ENCODE measurements at places on chromosomes 5 and 9. TPM values are rescaled to one million over a fixed set of nuclear protein-coding genes. Genes with fewer than 3 reads are reported as not detected.

Gene WDR31
- total RNA-seq: 1.7 TPM

Gene ADAMTS16
- 1.7 TPM for total RNA-seq

Gene SGCD
- total RNA-seq: 0.15 TPM

Gene LECT2
- total RNA-seq: not detected

Gene FAM78A
- 0.07 TPM for total RNA-seq

Gene ESM1
- total RNA-seq: 21.0 TPM

Gene FLT4
- total RNA-seq: not detected

Gene LAMC3
- 4.6 TPM for total RNA-seq

Gene TGFBI
- total RNA-seq: 4.5 TPM

Gene HSPA9
- total RNA-seq: 432 TPM

Gene PTGS1
- 0.44 TPM for total RNA-seq

Gene CXCL14
- not detected for total RNA-seq

Gene MEGF9
- 2.6 TPM for total RNA-seq

Gene PCDHGA11
- total RNA-seq: 0.92 TPM

Gene FAM200C
- total RNA-seq: 2.6 TPM

Gene MYORG
- 4.7 TPM for total RNA-seq

Gene ROPN1L
- total RNA-seq: 0.95 TPM

Gene IL13
- total RNA-seq: not detected

Gene FSD1L
- total RNA-seq: 1.7 TPM

Gene SLC6A19
- not detected for total RNA-seq

Gene GRXCR2
- total RNA-seq: not detected

Gene ERAP2
- total RNA-seq: 9.6 TPM

Gene HACD4
- total RNA-seq: not detected

Gene DMXL1
- total RNA-seq: 16.0 TPM

Gene LARP1
- 123 TPM for total RNA-seq

Gene PDZD2
- 2.9 TPM for total RNA-seq

Gene MEIKIN
- not detected for total RNA-seq

Gene KLHL3
- 2.9 TPM for total RNA-seq

Gene ADGRD2
- not detected for total RNA-seq

Gene SPTLC1
- total RNA-seq: 63.3 TPM

Gene NOXA1
- total RNA-seq: 0.51 TPM

Gene F2RL2
- not detected for total RNA-seq

Gene DRD1
- not detected for total RNA-seq

Gene SH2D3C
- total RNA-seq: 0.26 TPM

Gene TAF9
- total RNA-seq: 61.6 TPM

Gene ANKRD34B
- total RNA-seq: not detected

Gene SLC45A2
- total RNA-seq: not detected

Gene ARID3C
- total RNA-seq: not detected

Gene CCNI2
- not detected for total RNA-seq

Gene JMY
- 5.7 TPM for total RNA-seq

Gene ITGA2
- total RNA-seq: 32.4 TPM

Gene CYSTM1
- 24.3 TPM for total RNA-seq

Gene ABITRAM
- total RNA-seq: 4.7 TPM

Gene OR1L4
- not detected for total RNA-seq

Gene OCLN
- 45.2 TPM for total RNA-seq

Gene PRDM9
- total RNA-seq: 0.12 TPM

Gene TEX10
- 19.4 TPM for total RNA-seq

Gene BNIP1
- total RNA-seq: 21.5 TPM

Gene IFNA13
- not detected for total RNA-seq
